Aorta (tissue), 5 donors: ENCODE measurements at places on chromosomes 3 and 15.

DNA sequence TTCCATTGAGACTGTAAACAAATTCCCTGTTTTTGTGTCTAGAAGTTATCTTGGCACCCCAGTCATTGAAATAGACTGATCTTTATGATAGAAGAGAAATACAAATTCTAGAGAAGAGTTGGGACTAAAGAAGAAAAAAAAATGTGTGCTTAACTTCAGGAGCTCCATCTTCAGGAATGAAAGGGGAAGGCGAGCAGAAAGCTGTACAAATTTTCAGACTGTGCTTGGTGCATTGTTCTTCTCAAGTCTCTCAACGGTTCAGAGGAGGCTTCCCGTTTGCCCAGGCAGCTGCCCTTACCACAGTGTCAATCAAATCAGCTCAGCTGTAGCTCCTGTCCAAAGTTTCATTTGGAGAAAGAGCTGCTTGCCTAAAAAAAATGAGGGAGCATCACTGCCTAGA lies 41.7 kb downstream of the OXSM start:
- DNase-seq: no peak

GRCh38 chr3:188060840-188061544 lies 93.0 kb upstream of the LPP start:
- DNase-seq: no peak

GRCh38 chr3:184652465-184652864 lies 59.4 kb downstream of the MAGEF1 start:
- DNase-seq: no peak

- no peak for DNase-seq
Measured at GRCh38 chr15:85639752-85640381, 154.9 kb downstream of the KLHL25 start.
